Thoracic aorta (tissue), 2 donors: ENCODE measurements at places on chromosomes 3 and 15. TPM values are rescaled to one million over a fixed set of nuclear protein-coding genes. Genes with fewer than 3 reads are reported as not detected.
A peak's percentile ranks its signal among the peaks of the same experiment; 100 is the strongest.

Gene MRPS22
- total RNA-seq: 32.2 TPM

Gene INSYN1
- total RNA-seq: 10.6 TPM

Gene ANKRD63
- not detected for total RNA-seq

Gene ITIH4
- 50.6 TPM for total RNA-seq

Gene ADGRG7
- total RNA-seq: not detected

Gene LTF
- 3.0 TPM for total RNA-seq

DNA sequence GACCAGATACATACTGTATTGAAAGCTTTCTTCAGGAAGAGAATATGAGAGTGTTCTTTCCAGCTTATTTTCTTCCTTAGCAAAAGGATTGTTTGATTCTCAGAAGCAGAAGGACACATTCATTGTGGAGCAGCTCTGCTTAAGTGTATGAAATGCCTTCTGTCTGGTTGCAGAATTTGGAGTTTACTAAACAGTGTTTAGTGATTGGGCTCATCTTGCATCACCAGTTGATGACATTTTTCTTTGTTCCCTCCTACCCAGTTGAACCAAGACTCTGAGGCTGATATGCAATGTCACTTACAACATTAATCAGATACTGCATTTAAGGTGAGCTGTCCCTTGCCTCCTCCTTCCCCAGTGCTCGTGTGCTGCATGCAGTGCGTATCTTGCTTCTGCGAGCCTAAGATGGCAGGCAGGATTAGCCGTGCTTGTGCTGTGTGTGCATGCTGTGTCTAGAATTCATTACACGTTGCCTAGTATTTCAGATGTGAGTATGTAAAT is 18.4 kb downstream of the ZBTB38 start:
- peak overlapping the region; percentile 32 for H3K4me3 ChIP-seq
- peak overlapping the region; percentile 20 for H3K27ac ChIP-seq
- no peak for DNase-seq
- no peaks in the 10 kb centered on the region for H3K36me3 ChIP-seq
- no peaks in the 10 kb centered on the region for H3K27me3 ChIP-seq

- H3K36me3 ChIP-seq: no peaks in the 10 kb centered on the region
- no peak overlapping the region for H3K4me3 ChIP-seq
- peaks cover 3% of the 10 kb centered on the region for H3K4me1 ChIP-seq
Observed at GRCh38 chr3:194326192-194326967, 24.7 kb downstream of the CPN2 start.
